ENCODE measurements at places on chromosomes 2 and 18.

- DNase-seq: no peak
These were observed 17.5 kb upstream of the ILKAP start for GRCh38 chr2:238220892-238221521.

- no peak for DNase-seq
These were observed 1462.7 kb upstream of the NXPH2 start for GRCh38 chr2:140242889-140243288.

- DNase-seq: peak; percentile 62
These were observed 606.9 kb upstream of the NRXN1 start for GRCh38 chr2:51638811-51639210.

GRCh38 chr2:154740361-154740760 lies 41.9 kb downstream of the KCNJ3 start:
- no peak for DNase-seq

- no peak for DNase-seq
These were observed 66.4 kb upstream of the CHAC2 start for GRCh38 chr2:53701221-53701620.

GRCh38 chr18:52451256-52451655 lies 111.3 kb downstream of the DCC start:
- DNase-seq: no peak
